ENCODE measurements at places on chromosomes 6 and 20.

GRCh38 chr20:41482647-41483552, 116.3 kb upstream of the EMILIN3 start:
- DNase-seq: no peak

DNA sequence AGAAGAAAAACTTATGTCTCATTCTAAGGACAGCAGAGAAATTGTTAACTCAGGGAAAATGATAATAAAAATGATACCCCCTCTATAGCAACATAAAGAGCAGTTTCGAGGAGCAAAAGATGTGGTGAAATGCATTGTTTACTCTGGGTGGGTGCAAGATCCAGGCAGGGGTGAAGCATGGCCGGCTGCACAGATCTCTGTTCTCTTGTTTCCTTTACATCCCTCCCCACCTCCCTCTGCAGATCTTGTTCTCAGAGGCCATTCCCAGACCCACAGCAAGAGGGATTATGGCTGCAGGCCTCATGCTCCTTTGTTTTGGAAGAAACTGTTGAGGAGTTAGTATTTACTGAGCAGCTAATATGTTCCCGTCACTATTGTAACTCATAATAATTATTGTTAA, 1.8 kb downstream of the BTN3A1 start:
- no peak for DNase-seq

DNA sequence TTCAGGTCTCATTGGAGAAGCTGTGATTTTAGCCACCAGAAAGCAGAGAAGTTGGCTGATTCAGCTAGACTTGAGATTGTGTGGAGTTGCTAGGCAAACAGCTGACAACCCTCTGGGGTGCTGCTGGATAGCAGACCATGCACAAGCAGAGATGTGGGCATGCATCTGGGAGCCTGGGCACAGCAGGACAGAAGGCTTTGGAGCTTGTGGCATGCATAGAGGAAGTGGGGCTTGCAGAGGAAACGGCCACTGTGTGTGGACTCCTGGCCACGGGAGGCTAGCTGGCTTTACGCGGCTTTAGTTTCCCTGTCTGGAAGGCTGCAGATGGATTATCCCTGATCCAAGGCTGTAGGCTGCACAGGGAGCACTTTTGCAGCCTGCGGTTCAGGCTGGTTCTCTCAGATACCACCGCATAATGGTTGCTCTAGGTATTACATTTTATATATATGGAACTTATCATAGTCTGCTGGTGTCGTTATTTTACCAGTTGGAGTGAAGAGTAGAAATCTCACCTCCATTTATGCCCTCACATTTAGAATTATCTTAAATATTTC, 10.4 kb downstream of the ZNF831 start:
- no peak for DNase-seq

GRCh38 chr6:161486361-161487216, 212.7 kb upstream of the AGPAT4 start:
- DNase-seq: no peak

All from cortex of kidney (tissue), 1 donor.